ENCODE measurements at places on chromosomes 1 and 21.

GRCh38 chr1:36095760-36096405, 7.2 kb downstream of the ADPRS start:
- DNase-seq = no peak

DNA sequence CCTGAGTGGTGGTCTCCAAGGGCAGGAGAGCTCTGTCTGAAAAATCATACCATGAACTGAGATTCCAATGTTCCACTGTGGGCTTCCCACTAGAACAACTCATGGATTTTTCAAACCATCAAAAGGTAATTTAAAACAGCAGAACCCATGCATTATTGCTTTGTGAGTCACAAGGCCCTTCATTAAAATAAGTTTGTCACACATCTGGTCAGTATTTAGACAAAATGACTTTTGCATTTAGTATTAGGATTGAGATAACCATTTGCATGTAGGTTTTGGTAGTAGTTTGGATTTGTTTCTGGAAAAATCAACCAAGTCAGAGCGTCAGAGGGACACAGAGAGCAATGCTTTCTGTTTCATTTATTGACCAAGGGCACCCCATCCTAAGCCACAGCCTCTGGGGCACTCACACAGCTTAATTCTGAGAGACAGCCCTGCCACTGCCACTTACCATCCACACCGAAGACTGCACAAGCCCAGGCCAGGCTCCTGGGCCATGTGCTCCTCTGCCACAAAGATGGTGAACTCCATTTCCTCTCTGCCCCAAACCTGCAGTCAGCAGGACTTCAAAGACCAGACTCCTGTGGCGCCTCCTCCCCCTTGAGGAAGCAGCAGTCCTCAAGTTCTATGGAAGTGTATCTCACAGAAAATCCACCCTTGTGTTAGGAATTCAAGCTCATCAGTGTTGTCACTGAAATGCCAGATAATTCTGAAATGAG, 132.6 kb upstream of the DUSP10 start:
- no peak for DNase-seq

DNA sequence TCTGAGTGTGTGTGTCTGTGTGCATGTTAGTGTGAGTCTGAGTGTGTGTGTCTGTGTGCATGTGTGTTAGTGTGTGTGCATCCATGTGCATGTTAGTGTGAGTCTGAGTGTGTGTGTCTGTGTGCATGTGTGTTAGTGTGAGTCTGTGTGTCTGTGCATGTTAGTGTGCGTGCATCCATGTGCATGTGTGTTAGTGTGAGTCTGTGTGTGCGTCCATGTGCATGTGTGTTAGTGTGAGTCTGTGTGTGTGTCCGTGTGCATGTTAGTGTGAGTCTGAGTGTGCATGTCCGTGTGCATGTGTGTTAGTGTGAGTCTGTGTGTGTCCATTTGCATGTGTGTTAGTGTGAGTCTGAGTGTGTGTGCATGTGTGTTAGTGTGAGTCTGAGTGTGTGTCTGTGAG, 76.6 kb upstream of the ACTRT2 start:
- no peak for DNase-seq

DNA sequence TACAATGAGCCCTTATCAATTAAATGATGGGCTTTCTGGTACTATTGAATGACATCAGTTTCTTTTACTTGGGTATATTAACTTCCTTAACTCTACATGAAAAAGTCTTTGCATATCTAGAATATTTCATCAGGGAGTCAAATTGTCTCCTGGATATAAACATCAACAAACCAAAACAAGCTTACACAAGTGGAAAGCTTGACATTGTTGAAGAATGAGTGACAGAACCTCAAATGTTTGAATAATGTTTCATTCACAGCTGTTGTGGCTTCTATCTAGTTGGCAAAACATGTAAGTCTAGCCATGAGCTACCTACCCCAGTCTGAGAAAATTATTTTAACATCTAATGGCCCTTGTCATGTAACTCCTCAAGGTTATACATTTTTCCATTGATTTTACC, 604.8 kb upstream of the ADAMTS5 start:
- no peak for DNase-seq

GRCh38 chr21:46057111-46057709, 40.7 kb upstream of the COL6A2 start:
- no peak for DNase-seq

DNA sequence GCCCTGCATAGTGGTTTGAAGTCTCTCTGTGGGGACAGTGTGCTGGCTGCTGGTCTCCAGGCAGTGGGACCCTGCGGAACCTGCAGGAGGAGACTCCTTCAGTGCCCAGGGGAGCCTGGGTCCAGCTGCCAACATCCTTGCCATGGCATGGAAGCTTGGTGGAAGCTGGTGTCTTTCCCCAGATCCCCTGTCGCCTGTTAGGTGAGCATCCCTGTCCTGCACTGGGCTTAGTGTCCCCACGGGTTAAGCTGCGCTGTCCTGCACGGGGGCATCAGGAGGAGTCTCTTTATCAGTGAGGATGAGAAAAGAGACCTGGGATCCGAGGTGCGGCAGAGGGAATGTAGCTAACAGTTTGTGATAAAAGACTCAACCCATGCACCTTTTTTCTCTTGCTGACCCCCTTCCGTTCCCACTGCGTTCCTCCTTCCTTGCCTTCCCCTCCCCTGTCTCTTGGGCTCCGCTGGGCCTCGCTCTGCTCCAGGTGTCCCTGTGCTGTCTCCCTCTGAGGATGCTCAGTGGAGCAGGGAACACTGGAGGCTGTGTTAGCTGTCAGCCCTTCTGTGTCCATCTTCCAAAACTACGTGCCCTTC, 59.3 kb downstream of the SLC37A1 start:
- DNase-seq = no peak

- DNase-seq = no peak
Measured at GRCh38 chr1:29868096-29868495, 631.8 kb downstream of the PTPRU start.

DNA sequence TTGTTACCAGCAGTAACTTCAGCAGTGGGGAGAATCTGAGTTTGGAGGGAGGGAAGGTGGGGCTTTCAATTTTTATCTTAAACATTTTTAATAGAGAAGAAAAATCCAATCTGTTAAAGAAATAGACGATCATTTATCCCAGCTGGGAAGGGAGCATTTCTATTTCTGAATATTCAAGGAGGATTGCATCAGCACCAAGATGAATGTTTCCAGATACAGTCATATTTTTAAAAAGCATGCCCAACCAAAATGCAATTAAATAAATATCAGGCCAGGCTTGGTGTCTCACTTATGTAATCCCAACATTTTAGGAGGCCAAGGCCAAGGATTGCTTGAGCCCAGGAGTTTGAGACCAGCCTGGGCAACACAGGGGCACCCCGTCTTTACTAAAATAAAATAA, 1.7 kb upstream of the ATP1A4 start:
- DNase-seq = no peak

GRCh38 chr1:227547310-227548118, 15.8 kb upstream of the ZNF678 start:
- DNase-seq = no peak

DNA sequence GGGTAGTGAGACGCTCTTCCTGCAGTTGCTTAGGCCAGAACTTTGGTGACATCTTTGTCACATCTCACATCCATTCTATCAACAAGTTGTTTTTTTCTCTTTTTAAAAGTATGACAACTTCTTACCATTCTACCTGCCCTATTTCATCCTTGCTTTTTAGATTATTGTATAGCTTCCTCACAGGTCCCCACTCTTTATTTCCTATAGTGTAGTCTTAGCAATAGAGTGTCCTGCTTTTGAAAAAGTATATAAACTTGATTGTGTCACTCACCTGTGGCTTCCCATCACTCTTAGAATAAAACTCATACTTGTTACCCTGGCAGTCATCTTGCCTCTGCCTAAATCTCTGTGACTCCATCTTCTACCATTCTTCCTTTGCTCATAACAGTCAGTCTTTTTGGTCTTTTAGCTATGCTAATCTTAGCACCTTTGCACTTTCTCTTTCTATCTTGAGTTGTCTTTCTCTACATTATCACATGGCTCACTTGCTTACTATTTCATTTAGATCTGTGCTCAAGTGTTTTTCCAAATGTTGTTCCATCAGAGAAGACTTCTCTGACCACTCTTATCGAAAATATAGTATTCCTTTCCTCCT, 9.5 kb downstream of the CDC73 start:
- DNase-seq = no peak

- no peak for DNase-seq
Measured at GRCh38 chr1:156384007-156384406, 15.0 kb downstream of the RHBG start.

DNA sequence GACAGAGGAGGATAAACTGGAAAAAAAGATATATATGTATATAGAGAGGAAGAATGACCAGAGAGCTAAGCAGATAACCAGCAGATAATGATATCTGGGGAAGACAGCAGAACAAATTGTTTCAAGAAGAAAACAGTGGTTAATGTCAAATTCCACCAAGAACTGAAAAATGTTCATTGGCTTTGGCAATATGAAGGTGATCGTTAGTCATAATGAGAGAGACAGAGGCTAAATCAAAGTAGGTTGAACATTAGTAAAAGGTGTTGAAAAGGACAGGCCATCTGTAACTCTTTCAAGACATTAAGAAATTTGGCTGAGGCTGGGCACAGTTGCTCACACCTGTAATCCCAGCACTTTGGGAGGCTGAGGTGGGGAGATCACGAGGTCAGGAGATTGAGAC, 25.3 kb upstream of the CR2 start:
- no peak for DNase-seq

DNA sequence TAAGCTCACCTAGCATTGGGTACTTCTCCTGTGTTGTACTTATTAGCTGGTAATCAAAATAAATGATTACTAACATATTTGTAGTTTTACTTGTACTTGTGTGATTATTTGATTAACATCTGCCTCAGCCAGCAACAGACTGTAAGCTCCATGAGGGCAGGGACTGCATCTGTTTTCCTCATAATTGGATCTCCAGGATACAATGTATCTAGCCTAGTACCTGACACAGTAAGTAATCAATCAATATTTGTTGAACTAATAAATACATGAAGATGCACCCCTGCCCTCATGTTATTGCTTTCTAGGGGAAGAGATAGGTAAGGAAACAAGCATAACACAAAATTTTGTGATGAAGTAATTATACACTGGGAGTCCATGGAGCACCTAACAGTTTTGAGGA, 101.5 kb downstream of the TENT5C start:
- no peak for DNase-seq

- no peak for DNase-seq
Measured at GRCh38 chr21:31382060-31382459, 38.0 kb upstream of the TIAM1 start.

GRCh38 chr1:87249803-87250202, 78.9 kb upstream of the LMO4 start:
- no peak for DNase-seq

- DNase-seq = no peak
Measured at GRCh38 chr1:168518201-168518689, 25.6 kb downstream of the XCL2 start.

- no peak for DNase-seq
Measured at GRCh38 chr21:35942211-35943144, 117.8 kb downstream of the SETD4 start.

DNA sequence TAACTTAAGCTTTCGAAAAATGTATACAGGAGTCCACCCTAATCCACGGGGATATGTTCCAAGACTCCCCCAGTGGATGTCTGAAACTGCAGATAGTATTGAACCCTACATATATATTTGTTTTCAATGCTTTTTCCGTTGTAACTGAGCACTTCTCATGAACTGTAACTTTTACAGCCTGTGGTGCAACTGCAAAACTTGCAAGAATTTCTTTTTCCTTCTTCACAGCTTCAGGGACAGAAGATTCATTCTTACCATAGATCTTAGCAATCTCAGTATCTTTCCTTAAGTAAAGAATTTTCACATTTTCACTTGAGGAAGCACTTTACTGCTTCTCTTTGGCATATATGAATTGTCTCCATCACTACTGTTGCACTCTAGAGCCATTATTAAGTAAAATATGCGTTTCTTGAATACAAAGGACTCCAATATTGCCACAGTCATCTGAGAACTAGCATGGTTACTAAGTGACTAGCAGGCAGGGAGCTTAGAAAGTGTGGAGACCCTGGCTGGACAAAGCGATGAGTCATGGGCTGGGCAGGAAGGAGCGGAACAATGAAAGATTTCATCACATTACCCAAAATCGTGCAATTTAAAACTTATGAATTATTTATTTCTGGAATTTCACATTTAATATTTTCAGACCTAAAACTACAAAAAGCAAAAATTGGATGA, 14.1 kb downstream of the DPYD start:
- no peak for DNase-seq

DNA sequence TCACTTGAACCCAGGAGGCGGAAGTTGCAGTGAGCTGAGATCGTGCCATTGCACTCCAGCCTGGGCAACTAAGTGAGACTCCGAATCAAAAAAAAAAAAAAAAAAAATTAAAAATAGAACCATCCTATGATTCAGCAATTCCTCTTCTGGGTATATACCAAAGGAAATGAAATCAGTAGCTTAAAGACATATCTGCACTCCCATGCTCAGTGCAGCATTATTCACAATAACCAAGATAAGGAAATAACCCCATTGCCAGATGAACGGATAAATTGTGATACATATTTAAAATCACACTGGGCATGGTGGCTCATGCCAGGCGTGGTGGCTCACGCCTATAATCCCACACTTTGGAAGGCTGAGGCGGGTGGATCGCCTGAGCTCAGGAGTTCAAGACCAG, 23.8 kb downstream of the ALDH9A1 start:
- no peak for DNase-seq

DNA sequence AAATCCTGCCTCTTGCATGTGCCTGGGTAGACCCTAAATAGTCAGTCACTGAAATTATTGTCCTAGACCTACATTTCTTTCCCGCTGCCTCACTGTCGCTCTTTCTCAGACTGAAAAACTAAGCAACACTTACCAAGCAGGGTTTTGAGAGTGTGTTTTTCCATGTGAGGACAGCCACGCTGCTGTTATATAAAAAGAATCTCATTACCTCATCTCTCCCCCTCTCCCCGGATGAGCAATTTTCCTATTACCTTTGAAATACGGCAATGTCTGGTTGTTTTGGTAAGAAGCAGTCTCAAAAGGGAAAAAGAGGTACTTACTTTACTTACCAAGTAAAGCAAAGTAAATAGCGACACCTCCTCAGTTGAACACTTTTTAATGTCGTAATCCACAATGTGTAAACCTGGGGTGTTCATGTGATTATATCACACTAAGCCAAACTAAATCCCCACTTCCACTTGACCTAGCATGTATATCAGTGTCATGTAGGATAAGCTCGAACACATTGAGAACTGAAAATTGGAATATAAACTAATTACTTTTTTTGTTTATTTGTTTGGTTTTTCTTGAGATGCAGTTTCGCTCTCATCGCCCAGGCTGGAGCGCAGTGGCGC, 12.2 kb upstream of the VN1R5 start:
- no peak for DNase-seq

- no peak for DNase-seq
Measured at GRCh38 chr1:178518894-178519293, 6.0 kb downstream of the TEX35 start.

- peak; percentile 16 for DNase-seq
Measured at GRCh38 chr1:31795801-31796621, 19.8 kb downstream of the SPOCD1 start.

- DNase-seq = no peak
Measured at GRCh38 chr1:14681182-14681581, 82.7 kb downstream of the KAZN start.

DNA sequence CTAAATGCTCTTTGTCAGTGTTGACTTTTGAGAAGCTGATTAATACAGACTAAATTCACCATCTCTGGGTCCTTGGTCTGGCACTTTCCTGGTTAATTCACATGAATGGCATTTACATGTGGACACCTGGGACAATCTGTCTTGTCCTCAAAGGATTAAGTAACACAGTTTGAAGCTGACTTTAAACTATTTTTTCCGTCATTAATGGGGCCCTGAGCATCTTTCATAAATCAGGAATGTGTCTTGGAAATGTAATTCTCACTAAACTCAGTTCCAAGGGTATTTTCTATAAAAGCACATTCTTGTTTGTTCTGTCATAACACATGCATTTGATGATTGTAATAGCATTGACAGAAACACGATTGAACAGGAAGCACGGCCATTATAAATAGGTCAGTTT, 26.7 kb upstream of the NBL1 start:
- DNase-seq = no peak

Data from NCI-H1048 (cell line).